ENCODE measurements at places on chromosomes 3 and 15. TPM values are rescaled to one million over a fixed set of nuclear protein-coding genes. Genes with fewer than 3 reads are reported as not detected.

Gene CHRD
- 0.55 TPM for total RNA-seq

Gene BNIP2
- 118 TPM for total RNA-seq

Gene NAA80
- total RNA-seq: 1.5 TPM

Gene KCNMB3
- total RNA-seq: 1.5 TPM

Gene CYP1A2
- total RNA-seq: not detected

Gene CHRNA3
- not detected for total RNA-seq

Gene TRAT1
- total RNA-seq: not detected

Gene BCL2A1
- 2.1 TPM for total RNA-seq

Gene SNTN
- not detected for total RNA-seq

Gene TMCO5A
- not detected for total RNA-seq

Gene DLL4
- total RNA-seq: 0.14 TPM

Gene SV2B
- under 0.01 TPM for total RNA-seq

Gene RUVBL1
- 57.6 TPM for total RNA-seq

Gene CD96
- not detected for total RNA-seq

Gene UCN2
- 2.1 TPM for total RNA-seq

Gene LEKR1
- 0.59 TPM for total RNA-seq

Gene FRMD5
- 16.5 TPM for total RNA-seq

Gene SCN11A
- total RNA-seq: not detected

Gene HES1
- 3.7 TPM for total RNA-seq

Gene LRCH3
- total RNA-seq: 35.3 TPM

Gene CPEB1
- total RNA-seq: 20.8 TPM

Gene C3orf85
- not detected for total RNA-seq

Gene MESP2
- 0.30 TPM for total RNA-seq

Gene GLDN
- under 0.01 TPM for total RNA-seq

Gene IFT57
- 54.3 TPM for total RNA-seq

Gene CCNB2
- total RNA-seq: 18.1 TPM

Gene PAK6
- total RNA-seq: 0.28 TPM

Gene LRRC31
- not detected for total RNA-seq
